ENCODE measurements at places on chromosomes 5 and 9.

DNA sequence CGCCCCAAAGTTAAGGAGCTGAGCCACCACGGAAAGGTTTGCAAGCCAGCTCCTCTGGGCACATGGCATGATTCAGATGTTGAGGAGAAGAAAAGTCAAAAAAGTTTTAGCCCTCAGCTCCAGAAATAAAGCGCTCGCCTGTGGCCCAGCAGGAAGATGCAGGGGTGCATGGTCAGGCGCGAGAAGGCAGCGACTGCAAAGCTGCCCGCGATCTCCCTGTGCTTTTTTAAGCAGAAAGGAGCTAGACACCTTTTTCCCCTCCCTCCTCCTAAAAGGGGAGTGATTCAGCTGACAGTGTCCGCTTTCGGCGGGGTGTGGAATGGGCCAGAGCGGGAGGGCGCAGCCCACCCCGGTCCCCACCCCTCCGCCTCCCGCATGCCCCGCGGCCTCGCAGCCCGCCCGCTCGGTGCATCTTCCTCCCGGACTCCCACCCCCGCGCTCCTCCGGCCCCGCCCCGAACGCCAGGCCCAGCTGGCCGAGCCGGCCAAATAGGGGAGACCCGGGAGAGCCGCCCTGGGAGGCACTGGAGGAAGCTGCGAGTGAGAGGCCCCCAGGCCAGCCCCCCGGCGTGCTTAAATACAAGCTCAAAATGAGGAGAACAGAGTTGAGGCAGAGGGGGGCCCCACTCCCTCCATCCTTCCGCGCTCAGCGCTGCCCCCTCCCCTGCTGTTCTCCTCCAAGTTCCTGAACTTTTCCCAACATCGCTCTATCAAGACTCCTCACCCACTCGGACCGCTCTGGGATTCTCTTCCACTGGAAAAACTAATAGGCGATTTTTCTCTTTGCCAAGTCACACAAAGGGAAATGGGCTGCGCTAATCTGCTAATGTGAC, at the start of gene ADAMTS12:
ADAMTS12 (minus strand) TSS at position 203 of the 832 bp plus-strand sequence; CDS start at position 69, 134 bp downstream.
- peak; percentile 75 for DNase-seq

GRCh38 chr9:89483592-89484474, 14.1 kb downstream of the SEMA4D start:
- DNase-seq = no peak

GRCh38 chr5:144522698-144523097, 352.0 kb downstream of the KCTD16 start:
- DNase-seq = no peak

- no peak for DNase-seq
Measured at GRCh38 chr9:102237094-102237493, 498.6 kb upstream of the GRIN3A start.

- no peak for DNase-seq
Measured at GRCh38 chr9:18268381-18268780, 205.6 kb upstream of the ADAMTSL1 start.

GRCh38 chr5:176352116-176352878, 9.3 kb downstream of the KIAA1191 start:
- DNase-seq = peak; percentile 9

- no peak for DNase-seq
Measured at GRCh38 chr9:97752274-97752673, 55.1 kb upstream of the XPA start.

DNA sequence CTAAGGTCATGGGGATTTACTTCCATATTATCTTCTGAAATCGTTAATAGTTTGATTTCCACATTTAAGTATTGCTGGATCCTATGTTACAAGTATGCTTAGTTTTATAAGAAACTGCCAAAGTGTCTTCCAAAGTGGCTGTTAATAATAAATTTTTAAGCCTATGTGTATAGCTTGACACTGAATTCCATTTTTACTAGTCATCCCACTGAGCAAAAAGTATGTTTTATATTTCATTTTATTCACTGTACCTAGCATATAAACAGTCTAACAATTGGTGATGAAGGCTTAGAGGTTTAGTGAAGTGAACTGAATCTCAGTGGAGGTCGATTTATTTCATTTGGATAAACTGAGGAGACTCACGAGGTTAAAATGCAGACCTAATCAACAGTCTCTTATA, 174.6 kb downstream of the ADAMTS6 start:
- no peak for DNase-seq

- DNase-seq = no peak
Measured at GRCh38 chr5:32202394-32202793, 28.3 kb upstream of the GOLPH3 start.

GRCh38 chr5:33841891-33842290, 49.9 kb downstream of the ADAMTS12 start:
- no peak for DNase-seq

DNA sequence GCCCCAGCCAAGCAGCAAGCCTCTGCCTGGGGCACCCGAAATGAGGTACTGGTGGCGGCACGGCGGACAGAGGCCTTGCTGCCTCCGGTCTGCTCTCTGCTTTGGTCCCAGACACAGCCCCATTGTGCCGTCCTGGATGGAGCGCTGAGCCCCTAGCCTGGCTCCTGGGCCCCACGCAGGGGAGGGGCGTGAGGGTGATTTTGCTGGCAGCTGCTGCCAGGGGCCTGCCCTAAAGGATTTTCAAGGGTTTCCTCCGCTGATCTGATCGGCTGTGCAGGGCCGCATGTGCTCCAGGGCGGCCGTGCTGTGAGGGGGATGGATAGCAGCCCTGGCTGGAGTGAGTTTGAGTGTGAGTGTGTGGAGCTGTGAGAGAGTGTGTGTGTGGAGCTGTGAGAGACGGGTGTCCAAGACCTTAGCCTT, 1.3 kb downstream of the GPSM1 start:
- DNase-seq = peak; percentile 68
